ENCODE measurements at places on chromosomes 3 and 15. TPM values are rescaled to one million over a fixed set of nuclear protein-coding genes. Genes with fewer than 3 reads are reported as not detected.

APOD gene
- total RNA-seq: not detected

TRIM42 gene
- total RNA-seq: not detected

GRCh38 chr3:81485444-81485865 lies 276.0 kb downstream of the GBE1 start:
- H3K27ac ChIP-seq: no peak overlapping the region
- no peak overlapping the region for H3K4me3 ChIP-seq
- H3K27me3 ChIP-seq: no peaks in the 10 kb centered on the region
- H3K36me3 ChIP-seq: no peaks in the 10 kb centered on the region
- no peak for DNase-seq

DNA sequence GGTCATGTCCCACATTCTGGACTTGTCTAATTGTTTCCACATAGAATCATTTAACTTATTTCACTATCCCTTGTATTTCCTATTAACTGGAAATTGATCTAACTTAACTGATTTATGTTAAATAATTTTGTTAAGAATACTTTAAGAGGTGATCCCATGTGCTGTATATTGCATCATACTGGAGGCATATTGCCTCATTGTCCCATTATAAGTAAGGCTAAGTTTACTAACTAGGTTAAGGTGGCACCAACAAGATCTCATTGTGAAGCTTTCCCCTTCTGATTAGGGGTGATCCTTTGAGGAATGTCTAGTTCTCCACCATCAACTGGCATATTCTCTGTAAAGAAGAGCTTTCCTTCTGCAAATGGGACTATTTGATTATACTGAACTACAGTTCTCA lies 24.4 kb downstream of the MAP1A start:
- H3K27ac ChIP-seq: no peak overlapping the region
- DNase-seq: no peak
- no peaks in the 10 kb centered on the region for H3K4me1 ChIP-seq
- H3K36me3 ChIP-seq: no peaks in the 10 kb centered on the region
- no peak overlapping the region for H3K4me3 ChIP-seq

- no peak overlapping the region for H3K4me3 ChIP-seq
- peaks cover 17% of the 10 kb centered on the region for H3K36me3 ChIP-seq
- H3K27me3 ChIP-seq: no peaks in the 10 kb centered on the region
- H3K4me1 ChIP-seq: peaks cover 6% of the 10 kb centered on the region
- no peak for DNase-seq
Measured at GRCh38 chr15:89111961-89112340, 23.7 kb downstream of the ABHD2 start.

GRCh38 chr3:130820976-130821375 lies 72.9 kb upstream of the ATP2C1 start:
- H3K4me3 ChIP-seq: no peak overlapping the region
- no peak for DNase-seq
- H3K36me3 ChIP-seq: no peaks in the 10 kb centered on the region
- H3K27ac ChIP-seq: no peak overlapping the region
- H3K4me1 ChIP-seq: no peaks in the 10 kb centered on the region

GRCh38 chr3:157131861-157132260 lies 28.1 kb downstream of the CCNL1 start:
- H3K4me3 ChIP-seq: no peak overlapping the region
- no peak overlapping the region for H3K27ac ChIP-seq
- H3K27me3 ChIP-seq: no peaks in the 10 kb centered on the region
- DNase-seq: no peak
- H3K4me1 ChIP-seq: peaks cover 31% of the 10 kb centered on the region

All from liver (tissue), 10 donors.